Memory B cell (primary cell): ENCODE measurements at places on chromosomes 7 and 10.

DNA sequence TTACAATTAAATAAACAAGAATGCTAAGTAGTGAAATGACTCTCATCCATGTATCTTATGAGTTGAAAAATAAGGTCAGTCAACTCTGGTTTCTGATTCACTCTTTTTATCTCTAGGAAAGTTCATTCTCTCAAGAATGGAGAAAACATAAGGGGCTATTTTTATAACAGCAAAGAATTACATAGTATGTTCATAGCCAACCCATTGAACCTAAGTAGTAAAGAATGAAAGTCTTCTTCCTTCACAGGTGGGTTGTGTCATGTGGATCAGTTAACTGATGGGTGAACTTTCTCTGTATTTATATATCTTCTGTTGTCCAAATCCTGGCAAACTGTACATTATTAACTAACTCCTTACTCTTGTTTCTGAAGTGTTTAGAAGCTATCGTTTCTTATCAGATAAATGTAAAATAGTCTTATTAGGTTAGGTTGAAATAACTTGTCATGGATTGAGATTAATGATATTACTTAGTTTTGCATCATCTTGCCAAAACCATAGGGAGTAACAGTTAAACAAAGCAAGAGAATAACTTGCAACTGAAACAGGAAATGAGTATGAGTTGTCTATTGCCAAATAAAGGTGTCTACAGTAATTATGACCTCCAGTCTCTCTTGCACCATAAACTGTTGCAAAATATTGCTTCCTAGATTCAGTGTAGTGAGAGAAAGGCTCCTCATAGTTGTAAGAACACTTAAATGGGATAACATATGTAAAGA, 86.8 kb downstream of the ANKRD7 start:
- no peak for DNase-seq

- DNase-seq, result no peak
These were observed 49.2 kb upstream of the KCNMA1 start for GRCh38 chr10:77686650-77687417.

GRCh38 chr10:118957443-118957825, 72.1 kb upstream of the NANOS1 start:
- no peak for DNase-seq

GRCh38 chr7:36568452-36568849, 155.8 kb downstream of the AOAH start:
- no peak for DNase-seq

DNA sequence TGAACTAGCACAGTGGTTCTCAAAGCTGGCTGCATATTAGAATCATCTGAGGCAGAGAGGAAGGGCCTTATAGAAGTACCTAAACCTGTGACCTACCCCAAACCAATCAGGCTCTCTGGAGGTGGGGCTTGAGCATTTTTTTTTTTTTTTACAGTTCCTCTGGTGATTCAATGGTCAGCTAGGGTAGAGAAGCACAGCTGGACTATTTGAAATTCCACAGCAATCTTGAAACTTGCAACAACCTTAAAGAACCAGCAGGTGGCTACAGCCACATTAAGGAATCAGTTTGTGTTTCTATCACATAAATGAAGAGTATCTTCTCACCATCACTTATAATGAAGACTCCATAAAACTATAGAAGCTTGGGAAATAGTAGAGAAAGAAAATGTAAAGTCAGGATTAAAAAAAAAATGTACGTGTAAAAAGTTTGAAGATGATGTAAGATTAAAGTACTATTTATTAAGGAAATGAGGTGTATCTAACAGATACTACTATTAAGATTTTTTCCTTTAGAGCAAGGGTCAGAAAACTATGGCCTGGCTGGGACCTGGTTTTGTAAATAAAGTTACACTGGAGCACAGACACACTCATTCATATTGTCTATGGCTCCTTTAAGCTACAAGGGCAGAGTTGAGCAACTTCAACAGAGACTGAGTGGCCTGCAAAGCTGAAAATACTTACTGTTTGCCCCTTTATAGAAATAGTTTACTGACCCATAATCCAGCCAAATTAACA, 3.8 kb downstream of the RTKN2 start:
- DNase-seq, result no peak
